CD4-positive, alpha-beta T cell treated with Interleukin-10 for 1 hour (primary cell): ENCODE measurements at places on chromosomes 13 and 19.

GRCh38 chr19:33683881-33684537, 62.3 kb downstream of the CHST8 start:
- DNase-seq: no peak

DNA sequence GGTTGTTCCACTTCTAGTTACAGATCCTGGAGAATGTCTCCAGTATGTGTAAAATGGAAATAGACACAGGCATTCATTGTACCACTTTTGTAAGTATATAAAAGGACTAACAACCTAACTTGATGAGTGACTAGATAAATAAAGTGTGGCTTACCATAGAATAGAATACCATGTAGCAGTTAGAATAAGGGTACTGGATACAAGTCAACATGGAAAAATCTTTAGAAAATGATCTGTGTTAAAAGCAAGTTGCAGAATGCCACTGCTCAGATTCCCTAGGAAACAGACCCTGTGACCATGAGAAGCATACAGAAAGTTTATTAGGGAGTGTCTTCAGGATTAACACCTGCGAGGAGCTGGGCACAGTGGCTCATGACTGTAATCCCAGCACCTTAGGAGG, 25.9 kb upstream of the RNASEH2B start:
- no peak for DNase-seq

DNA sequence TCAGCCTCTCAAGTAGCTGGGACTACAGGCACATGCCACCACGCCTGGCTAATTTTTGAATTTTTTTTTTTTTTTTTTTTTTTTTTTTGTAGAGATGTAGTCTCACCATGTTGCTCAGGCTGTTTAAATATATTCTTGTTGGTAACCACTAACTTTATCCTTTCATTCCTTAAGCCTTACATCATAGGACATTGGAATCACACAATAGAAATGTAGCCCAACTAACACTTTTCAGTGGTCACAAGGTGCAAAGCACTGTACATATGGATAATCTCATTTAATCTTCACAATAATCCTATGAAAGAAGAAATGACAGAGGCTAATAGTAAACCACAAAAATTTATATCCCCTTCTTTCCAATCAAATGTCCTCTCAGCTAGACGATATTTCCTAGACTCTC, 417.8 kb upstream of the DACH1 start:
- DNase-seq: no peak

DNA sequence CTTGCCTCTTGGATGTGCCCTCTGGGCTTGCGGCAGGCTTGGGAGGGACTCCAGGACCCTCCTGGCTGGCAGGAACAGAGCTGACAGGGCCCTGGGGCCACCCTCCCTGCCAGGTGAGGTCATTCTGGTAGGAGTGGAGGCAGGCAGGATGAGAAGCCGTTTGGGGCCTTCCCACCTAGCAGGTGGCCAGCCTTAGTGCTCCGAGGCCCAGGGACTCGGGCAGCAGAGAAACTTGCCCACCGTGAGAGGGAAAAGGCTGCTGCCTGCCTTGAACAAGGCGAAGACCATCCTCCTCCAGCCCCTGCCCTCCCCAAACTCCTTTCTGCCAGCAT, 8.5 kb downstream of the RFX1 start:
- DNase-seq: no peak
